COR-L47 (cell line): ENCODE measurements at places on chromosomes 7 and 10.
A peak's percentile ranks its signal among the peaks of the same experiment; 100 is the strongest.

DNA sequence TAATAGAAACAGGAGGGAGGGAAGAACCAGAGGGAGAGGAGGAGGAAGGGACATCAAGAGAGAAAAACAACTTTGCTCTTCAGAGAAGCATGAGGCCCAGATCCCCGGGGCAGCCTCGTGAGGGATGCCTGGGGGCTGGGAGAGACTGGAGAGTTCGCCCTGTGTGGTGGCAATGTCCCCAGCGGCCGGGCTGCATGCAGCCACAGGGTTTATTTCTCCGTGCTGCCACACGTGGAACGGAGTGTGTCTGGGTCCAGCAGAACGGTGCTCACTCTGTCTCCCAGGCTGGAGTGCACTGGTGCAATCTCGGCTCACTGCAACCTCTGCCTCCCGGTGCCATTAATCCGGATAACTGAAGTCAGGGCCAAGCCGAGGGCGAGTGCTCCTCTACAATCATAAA is 257.7 kb downstream of the ACTR3B start:
- no peak for DNase-seq

GRCh38 chr10:100923580-100923979 is 10.8 kb downstream of the SLF2 start:
- no peak for DNase-seq

- no peak for DNase-seq
Measured at GRCh38 chr10:99920901-99921300, 88.8 kb downstream of the DNMBP start.

DNA sequence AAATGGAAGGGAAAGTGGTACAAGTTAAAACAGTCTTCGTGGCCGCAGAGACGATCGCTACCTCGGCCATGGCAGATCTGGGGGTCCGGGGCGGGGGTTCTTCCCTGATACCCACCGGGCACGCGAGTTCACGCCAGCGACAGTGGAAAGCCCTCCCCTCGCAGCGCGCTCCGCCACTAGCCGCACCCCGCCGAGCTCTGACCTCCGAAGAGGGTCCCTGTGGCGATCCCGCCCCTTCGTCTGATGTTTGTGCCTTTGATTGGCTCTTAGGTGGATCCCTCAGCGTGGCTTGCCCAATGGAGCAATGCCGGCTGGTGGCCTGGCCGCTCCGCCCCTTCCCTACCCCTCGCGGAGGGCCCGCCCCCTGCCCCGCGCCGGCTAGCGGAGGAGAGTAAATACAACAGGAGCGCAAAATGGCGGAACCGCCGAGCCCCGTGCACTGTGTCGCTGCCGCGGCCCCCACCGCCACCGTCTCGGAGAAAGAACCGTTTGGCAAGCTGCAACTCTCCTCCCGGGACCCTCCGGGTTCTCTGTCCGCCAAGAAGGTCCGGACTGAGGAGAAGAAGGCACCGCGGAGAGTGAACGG is at the start of gene RSBN1L:
TSS of gene RSBN1L (plus strand) at position 403 of the 586 bp plus-strand sequence. CDS start at position 414, 11 bp downstream.
- DNase-seq = peak; percentile 98

DNA sequence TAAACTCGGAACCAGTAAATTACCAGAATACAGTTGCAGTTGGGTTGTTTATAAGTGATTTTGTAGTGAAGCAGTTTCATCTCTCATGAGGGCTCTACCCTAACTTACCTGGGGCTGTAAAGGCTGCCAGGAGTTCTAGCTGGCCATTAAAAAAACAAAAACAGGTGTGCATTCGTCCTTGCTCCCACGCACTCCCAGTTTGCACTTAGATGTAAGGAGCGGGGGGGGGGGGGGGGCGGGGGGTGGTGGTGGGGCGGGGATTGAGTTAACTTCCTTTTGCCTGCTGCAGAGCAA is 2.3 kb upstream of the PFKFB3 start:
- DNase-seq = no peak

GRCh38 chr7:98038321-98038720 is 48.3 kb upstream of the OCM2 start:
- DNase-seq = no peak

DNA sequence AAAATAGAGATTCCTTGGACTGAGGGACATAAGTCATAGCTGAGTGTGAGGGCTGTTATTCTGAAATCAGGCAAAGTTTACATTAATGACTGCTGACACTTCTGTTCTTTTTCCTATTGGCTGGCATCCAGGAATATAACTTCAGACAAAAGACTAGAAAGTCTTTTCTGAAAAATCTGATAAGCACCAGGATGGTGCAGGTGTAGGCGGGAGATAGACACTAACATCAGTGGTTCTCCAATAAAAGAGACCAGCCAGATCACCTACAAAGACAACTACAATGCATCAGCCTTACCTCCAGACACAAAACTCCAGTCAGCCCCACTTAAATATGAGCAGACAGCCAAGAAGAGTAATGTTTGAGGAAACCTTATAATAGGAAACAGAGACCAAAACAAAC is 168.3 kb upstream of the LRGUK start:
- no peak for DNase-seq
